ENCODE measurements at places on chromosomes 5 and 9.

DNA sequence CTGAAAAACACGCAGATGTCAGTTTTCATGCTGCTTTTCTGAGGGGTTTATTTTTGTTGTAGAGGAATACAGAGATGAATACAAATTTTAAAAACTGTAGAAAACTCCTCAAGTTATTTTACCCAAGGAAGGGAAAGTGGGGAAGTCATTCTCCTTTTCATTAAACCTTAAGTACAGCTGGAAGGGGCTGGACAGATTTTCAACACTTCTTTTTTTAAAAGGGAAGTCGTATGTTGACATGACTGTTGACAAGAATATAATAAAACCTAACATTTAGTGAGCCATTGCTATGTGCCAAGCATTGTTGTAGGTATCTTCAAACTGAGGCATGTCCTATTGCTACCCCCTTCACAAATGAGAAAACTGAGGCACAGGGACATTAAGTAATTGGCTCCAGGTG lies 235.7 kb upstream of the ELL2 start:
- no peak for DNase-seq

DNA sequence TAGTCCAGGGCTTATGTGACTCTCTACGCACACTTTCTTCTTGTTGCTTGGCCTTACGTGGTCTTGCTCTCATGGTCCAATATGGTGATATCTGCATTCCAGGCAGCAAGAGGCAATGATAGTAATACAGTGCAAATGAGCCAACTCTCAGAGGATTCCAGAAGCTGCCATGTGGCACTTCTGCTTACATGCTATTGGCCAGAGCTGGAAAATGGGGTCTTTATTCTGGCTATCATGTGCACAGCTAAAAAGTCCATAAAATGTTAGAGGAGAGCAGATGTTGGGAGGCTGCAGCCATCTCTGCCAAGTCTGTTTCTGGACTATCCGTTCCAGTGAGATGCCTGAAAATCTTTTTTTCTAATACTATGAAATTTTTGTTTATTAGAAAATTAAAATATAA lies 2.9 kb upstream of the SEPTIN8 start:
- no peak for DNase-seq

GRCh38 chr5:53318303-53318702 lies 162.1 kb upstream of the FST start:
- no peak for DNase-seq

- DNase-seq = no peak
Measured at GRCh38 chr5:134439210-134439654, 27.6 kb upstream of the CDKN2AIPNL start.

- DNase-seq = no peak
Measured at GRCh38 chr5:138024117-138024516, 8.8 kb downstream of the FAM13B start.

GRCh38 chr9:96566498-96567202 lies 53.0 kb downstream of the CDC14B start:
- DNase-seq = peak; percentile 87

- no peak for DNase-seq
Measured at GRCh38 chr9:78368236-78368635, 71.3 kb downstream of the PSAT1 start.

GRCh38 chr5:2872676-2873075 lies 121.2 kb upstream of the IRX2 start:
- no peak for DNase-seq

- DNase-seq = no peak
Measured at GRCh38 chr9:841371-842209, at the start of gene DMRT1. TSS of gene DMRT1 (plus strand) at chr9:841697. CDS start at chr9:841839, 142 bp downstream.

- no peak for DNase-seq
Measured at GRCh38 chr5:135824541-135825041, 9.9 kb upstream of the SLC25A48 start.

DNA sequence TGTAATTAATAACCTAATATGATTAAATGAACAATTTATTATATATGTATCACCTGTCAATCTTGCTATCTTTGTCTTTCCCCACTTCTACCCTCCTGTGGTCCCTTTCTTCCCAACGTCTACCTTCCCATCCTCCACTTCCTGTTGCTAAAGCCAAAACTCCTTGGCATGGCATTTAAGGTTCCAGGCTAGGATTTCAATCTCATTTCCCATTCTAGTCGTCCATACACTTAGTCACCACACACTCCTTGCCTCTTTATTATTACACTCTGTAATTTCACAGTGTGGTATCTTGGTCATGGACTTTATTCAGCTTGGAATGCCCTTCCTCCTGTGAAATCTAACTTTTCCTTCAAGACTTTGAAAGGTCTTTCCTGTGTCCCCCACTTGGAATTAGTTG lies 115.3 kb downstream of the SEMA6A start:
- no peak for DNase-seq

GRCh38 chr5:146626936-146627335 lies 110.9 kb upstream of the GPR151 start:
- DNase-seq = no peak

- peak; percentile 15 for DNase-seq
Measured at GRCh38 chr9:70260007-70260443, 1.2 kb downstream of the SMC5 start.

DNA sequence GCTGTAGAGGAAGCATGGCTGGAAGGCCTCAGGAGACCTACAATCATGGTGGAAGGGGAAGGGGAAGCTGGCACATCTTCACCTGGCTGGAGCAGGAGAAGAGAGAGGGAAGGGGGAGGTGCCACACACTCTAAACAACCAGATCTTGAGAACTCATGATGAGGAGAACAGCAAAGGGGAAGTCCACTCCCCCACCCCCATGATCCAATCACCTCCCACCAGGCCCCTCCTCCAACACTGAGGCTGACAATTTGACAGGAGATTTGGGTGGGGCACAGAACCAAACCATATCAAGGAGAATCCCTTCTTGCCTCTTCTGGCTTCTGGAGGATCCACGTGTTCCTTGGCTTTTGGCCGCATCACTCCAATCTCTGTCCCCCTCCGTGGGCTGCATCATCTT lies 13.1 kb upstream of the CMBL start:
- DNase-seq = no peak

Data from Karpas-422 (cell line).